ENCODE measurements at places on chromosomes 12 and 14.
A peak's percentile ranks its signal among the peaks of the same experiment; 100 is the strongest.

- DNase-seq, result no peak
These were observed 1.0 kb downstream of the IRF9 start for GRCh38 chr14:24162093-24162492.

- peak; percentile 75 for DNase-seq
These were observed 12.5 kb downstream of the STYK1 start for GRCh38 chr12:10661338-10661737.

DNA sequence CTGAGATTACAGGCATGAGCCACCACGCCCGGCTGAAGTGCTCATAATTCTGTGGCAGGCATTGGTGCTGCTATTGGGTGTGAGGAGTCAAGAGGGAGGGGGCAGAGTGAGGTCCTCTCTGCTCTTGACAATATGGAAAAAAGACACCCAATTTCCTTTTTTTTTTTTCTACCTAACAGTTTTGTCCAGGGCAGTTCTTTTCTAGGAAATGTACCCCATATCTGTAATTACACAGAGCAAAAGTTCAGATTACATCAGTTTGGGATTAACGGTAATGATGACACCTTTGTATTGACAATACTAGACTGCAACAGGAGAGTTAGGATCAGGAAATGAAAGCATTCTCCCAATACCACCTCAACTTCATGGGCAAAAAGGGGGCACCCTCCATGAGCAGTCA is 36.3 kb downstream of the IGF1 start:
- no peak for DNase-seq

DNA sequence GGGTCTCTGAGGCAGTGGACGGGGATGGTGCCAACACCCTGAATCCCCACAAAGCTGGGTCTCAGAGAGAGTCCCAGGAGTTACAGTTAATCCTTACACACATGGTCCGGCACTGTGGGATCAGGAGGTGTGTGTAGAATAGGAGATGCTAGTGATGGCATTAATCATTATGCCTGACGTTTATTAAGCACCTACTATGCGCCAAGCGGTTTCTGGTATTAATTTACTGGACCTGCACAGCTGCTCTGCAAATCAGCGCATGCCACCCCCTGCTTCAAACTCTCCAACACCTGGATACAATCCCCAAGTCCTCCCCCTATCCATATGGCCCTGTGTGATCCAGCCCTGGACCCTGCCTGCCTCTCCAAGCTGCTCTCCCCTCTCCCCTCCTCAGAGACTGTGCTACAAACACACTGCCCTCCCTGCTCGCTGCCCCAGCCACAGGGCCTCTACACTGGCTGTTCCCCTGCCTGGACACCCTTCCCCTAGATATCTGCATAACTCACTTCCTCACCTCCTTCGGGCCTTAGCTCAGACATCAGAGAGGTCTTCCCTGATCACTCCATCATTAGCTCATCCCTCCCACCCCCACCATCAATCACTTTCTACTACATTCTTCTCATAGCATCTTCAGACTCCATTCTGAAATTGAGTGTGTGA is 86.0 kb downstream of the RFLNA start:
- DNase-seq, result peak; percentile 46

DNA sequence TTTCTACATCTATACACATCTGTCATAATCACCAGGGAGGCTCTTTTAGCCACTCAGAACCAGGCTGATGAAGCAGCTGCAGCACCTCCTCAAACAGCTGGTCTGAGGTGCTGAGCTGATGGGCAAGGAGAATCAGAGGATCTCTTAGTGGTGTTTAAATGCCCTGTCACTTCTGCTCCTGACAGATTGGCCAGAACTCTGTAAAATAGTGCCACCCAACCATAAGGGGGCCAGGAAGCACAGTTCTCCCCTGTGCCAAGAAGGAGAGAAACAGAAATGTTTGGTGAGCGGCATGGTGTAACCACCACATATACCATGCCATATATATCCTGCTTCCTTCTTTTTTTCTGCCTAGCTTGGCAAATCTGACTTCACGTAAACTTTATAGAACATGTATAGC is 12.8 kb downstream of the SOCS2 start:
- no peak for DNase-seq

- DNase-seq, result peak; percentile 74
These were observed 3.1 kb downstream of the MAP3K12 start for GRCh38 chr12:53495903-53496751.

DNA sequence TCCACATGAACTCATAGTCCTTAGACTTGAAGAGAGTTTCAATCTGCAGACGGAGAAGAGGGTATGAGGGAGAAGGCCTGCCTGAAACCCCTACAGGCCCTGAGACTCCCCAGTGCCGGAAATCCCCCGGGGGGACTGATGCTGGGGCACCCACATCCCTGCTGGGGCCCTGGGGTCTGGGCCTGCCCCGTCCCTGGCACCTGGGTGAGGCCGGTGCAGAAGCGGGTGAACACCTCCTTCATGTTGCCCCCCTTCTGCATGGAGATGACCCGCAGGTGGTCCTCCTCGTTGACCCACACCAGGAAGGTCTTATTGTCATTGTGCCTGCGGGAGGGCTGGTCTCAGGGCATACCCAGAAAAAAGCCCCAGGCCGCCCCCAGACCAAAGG is 2.4 kb downstream of the CKB start:
- no peak for DNase-seq

- no peak for DNase-seq
These were observed 5.6 kb downstream of the RDH16 start for GRCh38 chr12:56951582-56952339.

- DNase-seq, result peak; percentile 24
These were observed 374.7 kb downstream of the KCNH5 start for GRCh38 chr14:62670526-62670925.

DNA sequence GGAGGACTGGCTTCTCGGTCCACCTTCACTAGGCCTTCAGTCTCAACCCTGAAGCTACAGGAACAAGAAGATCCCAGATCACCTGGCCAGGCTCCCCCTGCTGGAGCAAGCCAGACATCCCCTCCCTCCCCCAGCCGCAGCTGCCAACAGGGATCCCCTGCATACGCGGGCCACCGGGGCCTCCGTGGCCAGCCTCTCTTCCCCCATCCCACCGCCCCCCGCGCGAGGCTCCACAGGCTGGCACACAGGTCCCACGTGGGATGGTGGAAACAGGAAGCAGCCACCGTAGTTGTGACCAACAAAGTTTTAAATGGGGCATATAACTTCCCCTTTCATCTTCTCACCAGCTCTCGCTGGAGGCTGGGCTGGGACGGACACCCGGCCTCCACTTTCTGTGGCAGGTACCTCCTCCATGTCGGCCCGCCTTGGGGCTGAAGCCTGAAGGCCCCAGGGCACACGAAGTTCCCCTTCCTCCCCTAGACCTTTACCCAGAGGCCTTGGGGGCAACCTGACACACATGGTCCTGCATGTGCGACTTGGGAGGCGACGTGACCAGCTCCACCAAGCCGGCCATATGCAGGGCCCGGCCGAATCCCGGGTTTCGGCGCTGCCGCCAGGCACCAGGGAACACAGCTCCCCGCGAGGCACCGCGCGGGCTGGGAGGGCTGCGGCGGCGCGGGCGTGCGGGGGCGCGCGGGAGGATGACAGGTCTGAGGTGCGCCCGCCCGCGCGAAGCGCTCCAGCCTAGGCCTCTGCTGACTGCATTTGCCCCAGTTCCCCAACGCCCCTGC is 44.4 kb upstream of the PNMA1 start:
- DNase-seq, result peak; percentile 82

DNA sequence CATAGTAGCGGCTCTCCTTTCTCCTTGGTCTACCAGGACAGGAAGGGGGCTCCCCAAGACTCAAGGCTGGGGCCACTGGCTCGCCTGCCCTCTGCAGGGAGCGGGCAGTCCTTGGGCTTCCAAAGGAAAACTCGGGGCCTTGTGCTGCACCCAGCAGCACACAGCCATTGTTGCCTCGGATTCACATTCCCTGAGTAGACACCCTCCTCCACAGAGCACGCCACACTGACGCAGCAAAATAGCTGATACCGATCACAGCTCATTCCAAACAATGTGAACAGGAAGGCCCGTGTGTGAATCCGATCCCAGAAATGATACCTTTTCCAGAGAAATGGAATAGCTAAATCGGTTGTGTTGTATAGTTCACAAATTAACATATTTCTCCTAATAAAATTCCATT is 65.1 kb upstream of the DYNC1H1 start:
- DNase-seq, result no peak

GRCh38 chr12:563250-563781 is 99.9 kb downstream of the NINJ2 start:
- peak; percentile 63 for DNase-seq

DNA sequence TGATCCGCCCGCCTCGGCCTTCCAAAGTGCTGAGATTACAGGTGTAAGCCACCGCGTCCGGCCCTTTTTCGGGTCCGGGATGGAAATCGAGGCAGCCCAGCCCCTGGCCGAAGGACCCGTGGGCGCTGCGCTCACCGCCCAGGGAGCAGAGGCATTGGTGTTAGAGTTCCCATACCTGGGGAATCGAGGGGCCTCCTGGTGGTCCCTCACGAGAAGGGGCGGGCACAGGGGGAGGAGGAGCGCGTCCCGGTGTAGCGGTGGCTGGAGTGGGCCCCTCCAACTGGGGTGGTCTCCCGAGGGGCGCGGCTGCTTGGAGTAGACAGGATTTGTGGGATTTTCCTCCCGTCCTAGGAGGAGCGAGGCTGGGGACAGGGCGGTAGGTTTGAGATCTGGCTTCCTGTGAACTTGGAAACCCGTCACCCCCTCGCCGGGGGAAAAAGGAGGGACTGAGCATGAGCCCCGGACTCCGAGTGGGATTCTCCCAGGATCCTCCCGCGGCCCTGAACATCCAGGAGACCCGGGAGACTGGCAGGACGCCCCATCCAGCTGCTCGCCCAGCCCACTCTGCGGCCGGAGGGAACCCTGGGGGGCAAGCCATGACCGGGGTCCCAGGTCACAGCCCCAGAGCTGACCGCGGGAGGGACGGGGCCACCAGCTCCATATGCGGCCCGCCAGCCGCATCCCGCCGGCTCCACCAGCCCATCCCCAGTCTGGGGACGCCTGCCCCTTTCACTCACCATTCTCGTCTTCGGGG is 70.9 kb downstream of the ASCL4 start:
- DNase-seq, result no peak

- DNase-seq, result no peak
These were observed at the start of gene RPL10L for GRCh38 chr14:46651526-46652144. RPL10L (minus strand) TSS chr14:46651781; CDS start chr14:46651736, 45 bp downstream.

DNA sequence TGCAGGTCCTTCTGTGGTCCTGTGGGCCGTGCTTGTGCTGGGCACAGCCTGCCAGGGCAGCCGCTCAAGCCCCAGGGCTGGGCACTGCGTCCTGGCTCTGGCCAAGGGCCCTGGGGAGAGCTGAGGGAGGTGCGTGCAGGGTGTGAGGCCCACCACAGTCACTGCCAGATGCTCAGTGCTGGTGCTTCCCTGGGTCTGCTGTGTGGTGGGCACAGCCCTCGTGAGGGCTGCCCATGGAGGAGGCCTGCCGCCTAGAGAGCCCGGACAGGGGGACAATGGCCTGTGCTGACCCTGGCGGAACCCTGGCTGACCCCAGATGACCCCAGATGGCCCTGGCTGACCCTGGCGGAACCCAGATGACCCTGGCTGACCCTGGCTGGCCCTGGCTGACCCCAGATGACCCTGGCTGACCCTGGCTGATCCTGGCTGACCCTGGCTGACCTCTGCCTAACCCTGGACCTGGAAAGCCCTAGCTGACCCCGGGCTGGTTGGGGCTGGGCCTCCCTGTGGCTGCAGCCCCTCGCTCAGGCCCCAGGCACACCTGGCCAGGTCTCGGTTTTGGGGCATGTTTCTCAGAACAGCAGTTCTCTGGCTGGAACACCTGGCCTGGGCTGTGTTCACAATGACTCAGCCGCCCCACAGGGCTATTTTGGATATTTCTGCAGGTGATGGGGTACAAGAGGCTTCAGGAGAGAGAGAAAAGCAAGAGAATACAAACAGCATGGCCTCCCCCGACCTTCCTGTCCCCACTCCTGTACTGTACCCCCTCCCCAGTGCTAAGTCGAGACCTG is 55.4 kb downstream of the TMEM121 start:
- no peak for DNase-seq

DNA sequence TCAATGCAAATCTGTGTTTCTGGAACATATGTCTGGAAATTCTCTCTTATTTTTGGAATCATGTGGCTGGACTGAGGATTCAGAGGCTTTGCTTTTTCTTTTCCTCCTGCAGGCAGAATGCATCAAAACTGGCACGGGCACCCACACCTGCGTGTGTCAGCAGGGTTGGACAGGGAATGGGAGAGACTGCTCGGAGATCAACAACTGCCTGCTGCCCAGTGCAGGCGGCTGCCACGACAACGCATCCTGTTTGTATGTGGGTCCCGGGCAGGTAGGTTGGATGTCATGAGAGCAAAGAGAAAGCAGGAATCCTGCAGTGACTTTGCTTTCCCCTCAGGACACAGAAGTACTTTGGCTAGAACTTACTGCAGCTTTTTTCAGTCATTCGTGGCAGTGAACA is 90.3 kb downstream of the STAB2 start:
- no peak for DNase-seq

- DNase-seq, result no peak
These were observed 111.0 kb downstream of the MNAT1 start for GRCh38 chr14:60845523-60845922.

- no peak for DNase-seq
These were observed 7.6 kb downstream of the EVL start for GRCh38 chr14:100072783-100073346.

DNA sequence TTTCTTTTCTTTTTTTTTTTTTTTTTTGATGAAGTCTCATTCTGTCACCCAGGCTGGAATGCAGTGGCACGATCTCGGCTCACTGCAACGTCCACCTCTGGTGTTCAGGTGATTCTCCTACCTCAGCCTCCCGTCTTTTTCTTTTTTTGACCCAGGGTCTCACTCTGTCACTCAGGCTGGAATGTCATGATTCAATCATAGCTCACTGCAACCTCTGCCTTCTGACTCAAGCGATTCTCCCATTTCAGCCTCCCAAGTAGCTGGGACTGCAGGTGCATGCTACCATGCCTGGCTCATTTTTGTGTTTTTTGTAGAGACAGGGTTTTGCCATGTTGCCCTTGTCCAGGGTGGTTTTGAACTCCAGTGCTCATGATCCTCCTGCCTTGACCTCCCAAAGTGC is 12.0 kb downstream of the FUT8 start:
- DNase-seq, result peak; percentile 26

DNA sequence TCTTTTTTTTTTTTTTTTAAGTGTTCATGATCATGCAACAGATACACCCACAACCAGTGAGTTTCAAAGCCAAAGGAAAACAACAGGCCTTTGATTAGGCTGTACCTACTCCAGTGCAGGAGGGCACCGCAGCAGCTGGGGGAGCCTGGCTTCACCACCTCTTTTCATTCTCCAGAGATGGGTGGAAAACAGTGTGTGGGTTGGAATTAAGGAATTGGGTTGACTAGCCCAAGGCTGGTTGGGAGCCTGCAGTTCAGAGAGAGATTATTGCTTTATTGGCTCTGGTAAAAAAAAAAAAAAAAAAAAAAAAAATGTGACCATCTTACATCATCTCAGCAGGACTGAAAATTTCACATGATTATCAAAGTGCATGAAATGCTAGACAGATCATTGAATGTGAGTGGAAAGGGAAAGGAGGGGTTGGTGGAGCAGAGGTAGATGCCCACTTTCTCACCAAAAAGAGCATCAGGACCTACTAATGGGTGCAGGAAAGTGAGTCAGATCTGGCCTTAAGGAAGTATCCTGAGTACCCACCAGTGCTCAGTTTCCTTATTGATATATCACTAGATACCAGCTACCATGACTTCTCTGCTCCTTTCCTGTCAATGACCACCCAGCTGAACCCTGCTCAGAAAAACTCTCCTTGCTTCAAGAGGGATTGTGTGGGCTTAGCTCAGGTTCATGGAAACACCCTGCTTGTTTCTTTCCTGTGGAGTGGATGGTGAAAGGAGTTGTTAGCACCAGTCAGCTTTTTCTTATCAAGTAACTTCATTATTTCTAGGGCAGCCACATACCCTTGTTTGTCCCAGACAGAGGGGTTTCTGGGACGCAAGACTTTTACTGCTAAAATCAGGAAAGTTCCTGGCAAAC is 54.8 kb upstream of the DYRK2 start:
- DNase-seq, result no peak

GRCh38 chr12:85057370-85057963 is 21.3 kb downstream of the LRRIQ1 start:
- DNase-seq, result peak; percentile 68

Measured in ELR (cell line).